ENCODE measurements at places on chromosomes 7 and 10.

DNA sequence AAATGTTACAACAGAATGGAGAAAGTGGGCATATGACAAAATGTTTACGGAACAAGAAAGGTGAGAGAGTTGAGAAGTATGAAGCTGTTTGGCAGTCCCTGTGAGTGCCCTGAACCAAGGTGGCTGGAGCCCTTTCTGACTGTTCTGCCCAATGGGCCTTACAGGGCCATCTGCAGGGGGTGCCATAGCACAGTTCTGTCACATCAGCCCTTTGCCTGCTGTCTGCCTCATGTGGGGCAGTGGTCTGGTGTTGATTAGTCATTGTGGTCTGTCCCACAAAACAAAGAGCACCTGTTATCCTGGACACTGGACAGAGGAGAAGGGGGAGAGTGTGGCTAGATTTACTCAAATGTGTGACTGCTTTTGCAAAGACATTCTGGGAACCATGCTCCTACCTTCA is 51.5 kb upstream of the OSBPL3 start:
- peak; percentile 91 for DNase-seq

DNA sequence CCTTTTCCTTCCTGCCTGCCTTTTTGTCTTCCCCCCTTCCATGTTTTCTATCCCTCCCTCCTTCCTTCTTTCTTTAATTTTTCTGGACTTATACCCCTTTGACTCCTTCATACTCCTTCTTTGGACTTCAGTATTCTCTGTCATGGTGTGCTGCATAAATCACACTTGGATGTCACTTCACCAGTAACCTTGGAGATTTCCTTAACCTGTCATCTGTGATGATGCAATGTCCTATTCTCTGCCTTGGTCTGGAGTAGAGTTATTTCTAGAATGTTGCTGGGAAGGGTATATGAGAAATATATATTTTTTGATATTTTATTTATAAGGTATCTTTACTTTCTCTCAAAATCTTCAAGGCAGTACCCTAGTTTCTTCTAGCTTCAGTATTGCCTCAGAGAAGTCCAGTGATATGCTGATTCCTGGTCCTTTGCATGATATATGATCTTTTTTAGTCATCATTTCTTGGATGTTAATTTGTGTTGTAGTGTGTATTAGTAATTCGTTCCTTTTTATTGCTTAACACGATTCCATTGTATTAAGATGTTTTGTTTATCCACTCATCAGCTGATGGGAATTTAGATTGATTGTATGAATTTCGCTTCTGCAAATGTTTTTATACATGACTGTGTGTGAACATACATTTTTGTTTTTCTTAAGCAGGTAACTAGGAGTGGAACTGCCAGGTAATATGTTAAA is 206.9 kb upstream of the MBL2 start:
- no peak for DNase-seq

DNA sequence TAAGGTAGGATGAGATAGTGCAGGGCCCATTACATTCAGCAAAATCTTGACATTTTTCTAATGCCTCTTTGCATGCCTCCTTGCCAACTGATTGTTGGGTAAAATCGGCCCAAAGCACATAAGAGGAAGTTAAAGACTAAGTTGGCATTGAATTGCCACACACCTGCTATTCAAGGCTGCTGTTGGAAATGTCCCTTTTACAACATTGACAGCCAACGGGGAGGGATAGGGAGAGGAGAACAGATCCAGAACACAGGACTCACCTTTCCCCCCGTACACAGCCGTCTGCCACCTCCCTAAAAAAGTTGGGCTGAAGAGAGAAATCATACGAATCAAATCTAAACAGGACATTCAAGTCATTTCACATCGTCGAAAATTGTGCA is 695 bp downstream of the FAM237B start:
- no peak for DNase-seq

DNA sequence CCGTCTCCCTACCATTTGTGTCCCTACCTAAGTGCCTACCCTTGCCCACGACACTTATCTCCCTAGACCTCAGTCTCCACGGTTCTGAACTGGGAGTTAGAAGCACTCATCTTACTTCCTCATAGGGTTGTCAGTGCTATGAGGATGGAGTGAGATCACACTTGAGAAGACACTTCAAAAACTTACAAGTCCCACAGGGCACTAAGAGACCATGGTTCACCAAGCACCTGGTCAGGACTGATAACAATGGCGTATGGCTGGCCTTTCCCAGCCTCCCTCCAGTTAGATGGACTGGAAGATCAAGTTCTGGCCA is 43.2 kb downstream of the KCNMA1 start:
- DNase-seq: no peak

DNA sequence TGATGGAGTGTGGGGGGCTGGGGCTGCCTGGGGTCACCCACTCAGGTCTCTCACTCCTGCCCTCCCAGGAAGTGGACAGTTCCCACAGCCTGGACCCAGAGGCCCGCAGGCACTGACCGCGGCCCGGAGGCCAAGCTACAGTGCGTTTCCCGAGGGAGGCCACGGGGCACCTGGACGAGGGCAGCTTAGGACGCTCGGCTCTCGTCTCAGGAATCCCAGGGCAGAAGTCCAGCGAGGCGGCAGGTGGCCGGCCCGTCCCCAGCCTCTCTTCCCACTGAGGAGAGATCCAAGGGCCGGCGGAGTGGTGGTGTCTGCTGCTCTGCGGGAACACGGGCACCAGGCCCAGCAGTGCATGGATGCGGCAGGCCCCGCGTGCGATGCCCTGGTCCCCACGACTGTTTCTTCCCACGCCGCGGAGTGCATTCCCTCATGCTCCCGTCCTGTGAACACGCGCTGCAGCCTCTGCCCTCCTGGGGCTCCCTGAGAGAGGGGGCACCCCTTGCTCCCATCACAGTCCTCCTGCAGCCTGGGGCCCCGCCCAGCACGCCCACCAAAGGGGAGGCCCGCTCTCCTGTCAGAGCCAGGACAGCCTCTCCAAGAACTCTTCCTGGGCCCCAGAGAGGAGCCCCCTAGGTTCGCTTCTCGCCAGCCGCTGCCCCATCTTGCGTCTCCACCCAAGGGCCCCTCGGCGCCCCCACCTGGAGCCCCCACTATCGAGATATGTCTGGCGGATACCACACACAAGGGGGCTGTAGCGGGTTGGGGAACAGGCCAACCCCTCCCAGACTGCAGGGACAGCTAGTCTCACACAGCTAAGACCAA is 24.3 kb upstream of the GPR146 start:
- DNase-seq: no peak

DNA sequence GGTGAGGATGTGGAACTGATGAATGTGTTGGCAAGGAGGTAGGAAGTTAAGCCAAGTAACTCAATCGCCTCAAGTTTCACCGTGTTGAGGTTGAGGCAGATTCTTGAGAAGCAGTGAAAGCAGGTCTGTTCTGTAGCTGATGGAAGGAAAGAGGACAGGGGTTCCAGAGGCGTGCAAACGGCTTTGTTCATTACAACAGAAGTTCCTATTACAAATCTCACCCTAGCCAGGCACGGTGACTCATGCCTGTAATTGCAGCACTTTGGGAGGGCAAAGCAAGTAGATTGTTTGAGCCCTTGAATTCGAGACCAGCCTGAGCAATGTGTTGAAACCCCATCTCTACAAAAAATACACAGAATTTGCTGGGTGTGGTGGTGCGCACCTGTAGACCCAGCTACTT is 36.9 kb upstream of the PTF1A start:
- no peak for DNase-seq

DNA sequence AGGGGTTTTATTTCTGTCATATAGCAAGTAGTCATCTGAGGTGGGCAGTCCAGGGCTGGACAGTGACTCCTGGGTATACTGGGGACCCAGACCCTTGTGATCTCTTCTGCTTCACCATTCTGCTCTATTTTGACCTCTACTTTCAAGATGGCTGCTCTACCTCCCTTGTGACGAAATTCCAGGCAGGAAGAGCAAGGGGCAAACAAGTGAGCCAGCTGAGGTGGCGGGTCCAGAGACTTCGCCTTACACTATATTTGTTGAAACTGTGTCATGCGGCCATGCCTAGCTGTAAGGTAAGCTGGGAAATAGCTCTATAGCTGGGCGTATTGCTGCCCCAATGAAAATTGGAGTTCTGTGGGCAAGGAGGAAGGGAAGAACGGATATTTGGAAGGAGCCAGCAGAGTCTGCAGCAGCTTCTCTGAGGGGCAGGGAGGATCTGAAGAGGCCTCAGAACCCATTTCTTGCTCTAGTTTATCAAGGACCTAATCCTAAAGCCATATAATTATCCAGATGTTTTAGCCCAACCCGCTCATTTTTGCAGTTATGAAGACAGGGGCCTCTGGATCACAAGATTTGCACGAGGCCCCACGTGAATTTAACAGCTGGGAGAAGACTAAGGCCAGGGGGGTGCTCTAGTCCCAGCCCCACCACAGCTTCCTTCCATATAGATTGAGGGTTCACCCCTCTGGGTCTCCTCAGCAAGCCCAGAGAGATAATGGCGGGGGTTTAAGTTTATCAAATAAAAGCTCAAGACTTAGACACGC is 7.7 kb upstream of the CPA1 start:
- DNase-seq: no peak

DNA sequence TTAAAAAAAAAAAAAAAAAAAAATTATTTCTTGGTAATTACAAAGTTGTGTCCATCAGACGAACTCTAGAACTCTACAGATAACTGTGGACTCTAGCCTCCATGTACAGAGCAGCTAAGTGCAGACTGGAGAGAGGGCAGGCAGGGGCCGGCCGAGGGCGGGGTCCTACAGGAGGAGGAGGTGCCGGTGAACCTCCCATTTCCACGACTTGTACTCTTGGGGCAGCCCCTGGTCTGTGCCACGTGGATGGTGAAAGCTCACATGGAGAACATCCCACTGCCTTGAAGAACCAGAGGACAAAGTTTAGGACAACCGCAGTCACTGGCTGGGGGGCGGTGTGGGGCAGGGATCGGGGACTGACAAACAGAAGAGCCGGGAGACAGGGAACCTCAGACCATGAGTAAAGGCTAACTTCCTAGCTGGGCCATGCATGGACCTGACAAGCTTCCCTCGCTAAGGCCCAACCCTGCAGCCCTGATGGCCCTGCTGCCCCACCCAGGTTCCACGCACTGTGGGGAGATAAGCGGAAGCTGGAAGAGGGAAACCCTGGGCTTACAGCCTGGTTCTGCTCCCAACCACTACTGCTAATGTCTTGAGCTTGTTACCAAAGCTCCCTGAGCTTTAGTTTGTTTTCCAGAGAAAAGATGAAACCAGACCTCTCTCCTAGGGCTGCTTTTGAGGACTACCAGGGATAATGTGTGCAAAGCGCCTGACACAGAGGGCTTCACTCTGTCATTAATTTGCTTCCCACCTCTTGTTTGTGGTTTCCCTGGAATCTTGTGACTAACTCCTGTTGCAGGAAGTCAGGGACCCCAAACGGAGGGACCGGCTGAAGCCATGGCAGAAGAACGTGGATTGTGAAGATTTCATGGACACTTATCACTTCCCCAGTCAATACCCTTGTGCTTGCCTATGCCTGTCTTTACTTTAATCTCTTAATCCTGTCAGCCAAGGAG is 16.1 kb upstream of the SEC61G start:
- DNase-seq: no peak

DNA sequence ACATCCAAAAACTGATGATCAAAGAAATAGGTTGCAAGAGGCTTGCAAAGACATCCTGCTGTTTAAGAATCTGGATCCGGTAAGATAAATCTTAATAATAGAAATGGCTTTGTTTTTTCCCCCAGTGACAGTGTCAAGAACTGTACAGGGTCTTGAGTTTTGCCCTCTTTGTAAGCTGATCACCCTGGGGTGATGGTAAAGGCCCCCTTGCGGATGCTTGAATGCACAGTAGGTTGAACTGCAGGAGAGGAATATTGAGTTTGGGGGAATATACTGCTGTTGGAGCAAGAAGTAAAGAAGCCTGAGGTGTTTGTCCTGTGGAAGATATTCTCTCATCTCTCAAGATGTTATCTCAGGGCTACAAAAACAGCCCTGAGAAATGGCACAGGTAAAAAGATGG is 40.6 kb upstream of the HBP1 start:
- DNase-seq: no peak

DNA sequence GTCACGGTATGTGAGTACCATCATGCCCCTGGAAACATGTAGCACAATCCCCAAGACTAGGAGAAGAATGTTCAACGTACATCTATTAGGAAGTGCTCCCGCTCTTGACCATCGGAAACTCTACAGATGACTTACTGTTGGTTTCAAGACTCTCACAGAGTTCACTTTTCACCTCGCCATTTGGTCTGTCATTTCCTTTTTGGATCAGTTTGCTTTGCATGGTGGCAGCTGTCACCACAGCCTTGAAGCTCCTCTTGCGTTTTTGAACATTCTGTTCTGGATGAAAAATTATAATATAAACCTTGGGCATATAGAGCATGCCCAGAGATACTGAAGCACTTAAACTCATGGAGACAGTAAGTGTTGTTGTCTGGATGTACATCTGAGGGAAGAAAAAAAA is 806.8 kb downstream of the GRM8 start:
- no peak for DNase-seq

GRCh38 chr10:1499359-1499957 is 237.9 kb downstream of the ADARB2 start:
- no peak for DNase-seq

GRCh38 chr10:30534465-30535144 is 94.9 kb downstream of the LYZL2 start:
- DNase-seq: peak; percentile 60

DNA sequence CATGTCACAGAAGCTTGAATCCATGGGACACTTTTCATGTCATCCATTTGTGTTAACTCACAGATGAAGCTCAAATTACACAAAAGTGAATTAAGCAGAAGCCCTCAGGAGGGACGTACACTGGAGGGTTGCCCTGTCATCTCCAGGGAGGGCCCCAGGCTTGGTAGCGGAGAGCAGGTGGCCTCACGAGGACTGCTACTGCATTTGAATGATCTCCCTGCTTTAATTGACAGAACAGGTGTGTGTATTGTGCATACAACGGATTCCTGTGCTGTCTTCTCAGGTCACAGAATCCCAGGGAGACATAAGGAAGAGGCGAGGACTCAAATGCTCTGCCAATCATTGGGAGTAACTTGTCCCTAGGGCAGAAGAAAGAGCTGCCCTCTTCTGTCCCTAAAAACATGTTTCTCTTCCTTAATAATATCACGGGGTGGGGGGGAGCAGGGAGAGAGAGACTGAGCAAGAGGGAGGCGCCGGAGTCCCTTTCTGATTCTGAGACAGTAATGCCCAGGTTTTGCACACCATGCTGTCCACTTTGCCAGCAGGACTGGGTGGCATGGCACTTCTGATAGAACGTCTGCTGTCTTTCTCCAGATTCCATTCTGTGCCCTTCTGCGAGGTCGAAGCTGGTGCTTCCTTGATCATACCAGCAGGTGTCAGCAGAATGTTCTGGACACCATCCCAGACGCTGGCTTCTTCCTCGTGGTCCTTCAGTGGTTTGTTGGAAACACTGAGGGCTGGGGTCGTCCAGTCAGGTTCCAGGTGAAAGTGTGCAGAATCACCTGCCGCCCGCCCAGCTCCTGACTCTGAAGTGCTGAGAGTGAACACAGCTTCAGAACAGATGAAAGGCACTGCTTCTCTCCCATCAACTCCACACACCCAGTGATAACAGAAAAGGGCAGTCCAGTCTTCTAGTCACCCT is 26.2 kb upstream of the RASGEF1A start:
- DNase-seq: peak; percentile 57

GRCh38 chr10:78657163-78657861 is 411.5 kb upstream of the ZMIZ1 start:
- DNase-seq: peak; percentile 40

GRCh38 chr10:131760416-131761166 is 140.2 kb upstream of the PPP2R2D start:
- DNase-seq: no peak

Data from SW480 (cell line).